ENCODE measurements at places on chromosomes 2 and 18.

- DNase-seq, result no peak
Observed at GRCh38 chr2:239061824-239062570, 214.1 kb downstream of the TWIST2 start.

GRCh38 chr18:43705850-43706249 is 428.6 kb upstream of the SYT4 start:
- no peak for DNase-seq

DNA sequence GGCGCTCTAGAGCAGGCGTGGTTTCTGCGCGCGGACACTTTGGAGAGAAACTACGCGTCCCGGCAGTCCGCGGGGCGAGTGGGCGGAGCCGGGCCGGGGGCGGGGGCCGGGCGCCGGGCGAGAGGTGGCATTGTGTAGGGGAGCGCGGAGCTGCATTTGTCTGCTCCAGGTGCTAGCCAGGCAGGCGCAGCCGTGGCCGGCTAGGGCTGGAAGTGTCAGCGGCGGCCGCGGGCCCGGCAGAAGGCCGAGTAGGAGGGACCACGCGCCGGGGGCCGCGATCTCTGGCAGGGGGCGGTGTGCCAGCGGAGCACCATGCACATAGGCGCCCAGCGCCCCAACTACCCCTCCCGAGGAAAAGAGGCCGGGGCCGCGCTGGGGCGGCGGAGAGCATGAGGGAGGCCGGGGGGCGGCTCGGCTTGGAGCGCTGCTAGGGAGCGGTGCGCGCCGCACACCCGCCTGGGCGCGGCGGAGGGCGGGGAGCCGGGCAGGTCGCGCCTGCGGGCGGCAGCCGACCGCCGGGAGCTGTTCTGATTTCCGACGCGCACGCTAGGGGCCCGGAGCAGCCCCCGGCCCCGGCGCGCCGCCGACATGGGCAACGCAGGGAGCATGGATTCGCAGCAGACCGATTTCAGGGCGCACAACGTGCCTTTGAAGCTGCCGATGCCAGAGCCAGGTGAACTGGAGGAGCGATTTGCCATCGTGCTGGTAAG is at the start of gene FMNL2:
Gene FMNL2, plus strand, starts transcription at position 159 of the 710 bp plus-strand sequence.
- peak; percentile 90 for DNase-seq

- DNase-seq, result no peak
Observed at GRCh38 chr2:162928356-162928755, 89.8 kb upstream of the KCNH7 start.

GRCh38 chr2:66488946-66489345 is 54.0 kb downstream of the MEIS1 start:
- DNase-seq, result no peak

DNA sequence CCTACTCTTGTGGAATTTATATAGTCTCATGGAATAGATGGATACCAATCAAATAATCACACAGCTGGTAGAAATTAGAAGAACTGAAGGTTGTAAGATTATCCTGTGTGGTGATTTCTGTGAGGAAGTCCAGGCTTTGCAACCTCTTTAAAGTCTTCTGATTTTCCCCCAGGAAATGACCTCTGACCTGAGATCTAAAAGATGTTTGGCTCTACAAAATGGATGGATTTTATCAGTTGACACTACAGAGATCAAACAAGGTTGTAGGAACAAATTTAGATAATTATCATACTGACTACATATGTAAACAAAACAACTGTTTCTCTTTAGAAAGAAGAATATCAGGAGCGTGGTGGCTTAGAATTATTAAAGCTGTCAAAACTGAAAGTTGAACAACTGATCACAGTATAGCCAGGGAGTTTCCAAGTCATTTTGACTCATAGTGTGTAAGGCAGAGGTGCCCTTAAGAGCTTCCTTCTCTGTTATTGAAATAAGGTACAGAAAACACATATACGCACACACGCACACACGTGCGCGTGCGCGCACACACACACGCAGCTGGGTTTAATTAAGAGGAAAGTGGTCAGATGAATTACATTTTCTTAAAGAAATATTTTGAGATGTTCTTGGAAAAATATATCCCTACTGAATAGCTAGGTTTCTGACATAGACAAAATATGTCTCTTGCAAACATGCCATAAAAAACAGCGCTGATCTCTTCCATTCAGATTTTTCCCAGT is 35.5 kb upstream of the PELI1 start:
- no peak for DNase-seq

DNA sequence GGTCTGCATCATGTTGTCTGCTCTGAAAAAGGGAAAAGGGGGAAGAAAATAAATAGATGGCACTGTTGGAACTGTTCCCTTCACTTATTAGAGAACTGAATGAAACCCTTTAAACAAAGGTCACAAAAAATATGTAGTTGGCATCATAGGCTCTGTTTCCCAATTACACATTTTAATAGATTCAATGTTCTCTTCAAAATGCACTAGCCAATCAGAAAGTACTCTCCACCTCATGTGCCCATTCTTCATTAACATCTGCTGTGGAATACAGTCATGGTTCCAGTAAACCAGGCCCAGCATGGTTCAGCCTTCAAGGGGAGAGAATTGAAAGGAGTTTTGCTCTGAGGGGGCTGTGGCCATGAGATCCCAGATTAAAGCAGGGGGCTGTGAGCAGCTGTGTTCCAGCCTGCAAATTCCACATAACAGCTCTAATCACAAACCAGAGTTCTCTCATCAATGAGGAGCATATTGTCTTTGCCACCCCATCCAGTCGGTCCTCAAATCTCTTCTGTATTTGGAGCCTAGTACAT is 165.9 kb upstream of the CREB1 start:
- DNase-seq, result no peak

DNA sequence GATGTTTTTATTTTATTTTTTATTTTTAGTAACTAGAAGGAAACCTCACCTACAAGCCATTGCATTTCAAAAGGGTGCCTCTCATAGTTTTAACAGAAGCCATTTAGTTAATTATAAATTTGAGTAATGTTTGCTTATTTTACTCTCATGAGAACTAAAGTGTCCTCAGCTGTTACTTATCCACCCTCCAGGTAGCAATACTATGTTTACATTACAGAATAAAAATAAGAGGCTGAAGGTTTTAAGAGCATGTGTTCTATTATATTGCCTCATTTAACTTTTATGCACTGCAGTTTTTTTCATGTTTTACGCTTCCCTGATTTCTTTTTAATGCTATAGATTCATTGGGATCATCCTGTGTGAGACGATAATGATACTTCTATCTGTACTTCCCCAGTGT is 235.5 kb downstream of the THSD7B start:
- no peak for DNase-seq

DNA sequence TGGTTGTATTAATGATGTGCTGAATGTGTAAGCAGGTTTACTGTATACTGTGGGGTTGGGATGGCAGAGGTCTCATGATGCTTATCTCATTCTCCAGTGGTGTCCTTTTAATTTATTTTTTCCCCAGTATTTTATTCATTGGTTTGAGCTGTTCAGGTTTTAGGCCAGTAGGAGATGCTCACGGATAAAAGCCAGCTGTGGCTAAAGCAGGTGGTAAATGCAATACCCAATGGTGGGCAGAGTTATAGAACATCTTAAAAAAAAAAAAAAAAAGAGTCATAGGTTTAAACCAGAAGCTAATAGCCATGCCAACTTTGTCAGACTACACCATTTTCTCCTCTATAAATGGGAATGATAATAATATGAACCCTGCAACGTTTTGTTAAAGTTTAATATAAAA is 57.8 kb upstream of the NEUROD1 start:
- no peak for DNase-seq

DNA sequence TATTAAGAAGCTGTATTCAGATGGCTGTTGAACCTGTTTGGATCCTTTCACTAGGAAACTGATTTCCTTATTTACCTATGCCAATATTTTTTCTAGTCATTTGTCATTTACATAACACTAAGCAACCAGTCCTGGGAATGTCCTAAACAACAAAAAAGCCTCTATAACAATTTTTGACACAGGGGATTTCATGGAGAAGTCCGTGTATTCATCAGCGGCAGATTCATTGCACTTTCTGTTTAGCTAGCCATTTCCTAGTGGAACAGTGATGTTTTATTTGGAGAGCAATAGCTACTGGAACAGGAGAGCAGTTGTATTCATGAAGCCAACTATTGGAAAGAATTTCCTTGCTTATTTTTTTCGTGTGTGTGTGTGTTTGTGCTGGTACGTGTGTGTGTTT is 604.3 kb upstream of the POU3F3 start:
- DNase-seq, result no peak

- DNase-seq, result no peak
Observed at GRCh38 chr2:175523001-175523400, 341.5 kb upstream of the ATP5MC3 start.

DNA sequence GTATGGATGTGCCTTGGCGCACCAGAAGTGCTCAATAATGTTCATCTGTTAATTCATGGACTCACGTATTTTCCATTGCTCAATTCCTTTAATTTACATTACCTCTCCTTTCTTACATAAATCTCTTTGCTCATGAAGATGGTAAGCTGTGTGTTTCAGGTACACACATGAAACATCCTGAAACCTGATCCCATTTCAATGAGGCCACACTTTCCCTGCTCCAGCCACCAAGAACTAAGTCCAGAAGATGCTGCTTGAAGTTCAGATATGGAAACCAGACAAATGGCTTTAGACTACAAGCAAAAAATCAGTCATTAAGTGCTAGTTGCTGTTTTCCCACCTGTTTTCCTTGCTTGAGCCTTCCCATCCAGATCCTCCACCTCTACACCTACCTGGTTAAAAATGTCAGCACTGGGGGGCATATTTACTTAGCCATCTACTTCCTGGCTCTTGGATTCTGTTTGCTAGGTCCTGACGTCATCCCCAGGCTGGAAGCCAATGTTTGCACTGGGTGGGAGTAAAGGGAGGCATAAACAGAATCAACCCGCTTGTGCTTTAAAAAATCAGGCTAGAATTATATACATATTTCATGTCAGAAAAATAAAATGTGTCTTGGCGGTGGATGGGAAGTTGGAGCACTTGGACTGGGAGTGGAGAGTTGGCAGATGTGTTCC is 309.7 kb downstream of the OSR1 start:
- DNase-seq, result no peak

DNA sequence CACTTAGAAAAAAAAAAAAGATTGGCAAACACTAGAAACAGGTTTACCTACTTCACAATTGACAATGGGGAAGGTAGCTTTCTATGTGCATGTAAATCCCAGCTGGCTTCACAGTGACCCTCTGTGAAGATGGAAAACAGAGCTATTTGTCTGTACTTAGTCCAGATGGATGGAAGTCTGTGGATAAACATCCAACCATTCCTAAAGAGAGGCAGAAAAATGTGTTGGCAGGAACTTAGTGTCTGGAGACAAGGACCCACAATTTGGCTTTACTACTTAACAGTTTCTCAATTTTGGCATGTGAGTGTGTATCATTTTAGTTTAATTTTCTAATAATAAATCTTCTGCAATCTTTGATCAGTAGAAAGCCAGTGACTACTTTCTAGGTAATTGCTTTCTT is 154.4 kb downstream of the RAD51AP2 start:
- no peak for DNase-seq

DNA sequence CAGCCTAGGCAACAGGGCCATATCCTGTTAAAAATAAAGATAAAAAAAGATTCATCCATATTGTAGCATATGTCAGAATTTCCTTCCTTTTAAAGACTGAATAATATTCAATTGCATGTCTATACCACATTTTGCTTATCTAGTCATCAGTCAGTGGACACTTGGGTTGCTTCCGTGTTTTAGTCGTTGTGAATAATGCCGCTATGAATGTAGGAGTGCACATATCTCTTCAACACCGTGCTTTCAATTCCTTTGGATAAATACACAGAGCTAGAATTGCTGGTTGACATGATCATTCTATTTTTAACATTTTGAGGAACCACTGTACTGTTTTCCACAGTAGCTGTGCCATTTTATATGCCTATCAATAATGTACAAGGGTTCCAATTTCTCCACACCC is 14.0 kb upstream of the PLB1 start:
- no peak for DNase-seq
